ENCODE measurements at places on chromosomes 11 and 22.

DNA sequence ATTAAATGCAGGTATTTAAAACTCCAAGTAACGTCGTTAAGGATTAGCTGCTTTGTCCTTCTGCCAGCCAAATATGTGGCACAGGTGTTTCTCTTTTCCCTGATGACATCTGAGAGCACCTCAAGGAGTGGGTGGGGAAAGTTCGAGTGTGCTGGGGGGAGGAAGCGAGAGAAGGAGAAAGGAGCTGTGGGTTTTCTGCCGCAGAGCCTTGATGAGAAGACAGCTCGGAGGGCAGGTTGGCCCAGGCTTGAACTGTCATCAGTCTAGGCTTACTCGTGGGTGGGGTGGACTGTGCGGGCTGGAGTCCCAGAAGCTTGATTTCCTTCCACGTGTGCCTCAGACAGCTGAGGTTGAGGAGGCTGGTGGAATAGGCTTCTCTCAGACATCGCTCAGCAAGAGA is 15.2 kb upstream of the SORL1-AS1 start:
- DNase-seq: peak; percentile 77

DNA sequence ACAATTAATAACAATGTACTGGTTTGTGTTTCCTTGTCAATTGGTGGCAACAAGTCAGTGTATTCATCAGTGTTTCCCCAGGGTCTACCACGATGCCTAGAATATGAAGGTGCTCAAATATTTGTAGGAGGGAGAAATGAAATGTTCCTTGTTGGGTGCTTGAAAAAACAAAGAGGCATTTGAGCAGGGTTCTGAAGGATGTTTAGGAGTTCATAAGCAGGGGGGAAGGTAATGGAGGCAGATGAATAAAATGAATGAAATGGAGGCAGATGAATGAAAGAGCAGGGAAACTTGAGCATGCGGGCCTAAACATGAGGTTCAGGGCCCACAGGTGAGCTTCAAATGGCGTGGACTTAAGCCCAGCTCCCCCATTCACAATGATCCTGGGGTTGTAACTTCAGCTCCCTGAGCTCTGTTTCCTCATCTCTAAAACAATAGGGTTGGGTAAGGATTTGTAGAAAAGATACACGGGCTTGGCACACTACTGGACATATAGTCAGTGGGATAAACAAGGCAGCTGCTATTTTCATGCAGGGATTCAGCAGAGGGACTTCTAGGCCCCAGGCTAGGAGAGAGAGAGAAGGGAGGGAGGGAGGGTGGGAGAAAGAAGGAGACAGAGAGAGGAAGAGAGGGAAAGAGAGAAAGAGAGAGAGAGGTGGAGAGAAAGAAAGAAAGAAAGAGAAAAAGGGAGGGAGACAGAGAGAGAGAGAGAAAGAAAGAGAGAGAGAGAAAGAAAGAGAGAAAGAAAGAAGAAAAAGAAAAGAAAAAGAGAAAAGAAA is 73.7 kb downstream of the MN1 start:
- no peak for DNase-seq

GRCh38 chr11:23429569-23429968 is 569.3 kb upstream of the CCDC179 start:
- no peak for DNase-seq

- DNase-seq: no peak
Observed at GRCh38 chr11:115454525-115454924, 49.7 kb downstream of the CADM1 start.

GRCh38 chr22:50739894-50740293 is 1.9 kb downstream of the ACR start:
- DNase-seq: no peak

Measured in stimulated activated CD4-positive, alpha-beta T cell treated with anti-CD3 and anti-CD28 coated beads, Interleukin-4, amount 100 ng/mL, for 1 hour (primary cell).